Vagina (tissue), 2 donors: ENCODE measurements at places on chromosomes 4 and X.

- no peak for DNase-seq
These were observed 13.6 kb upstream of the TMEM156 start for GRCh38 chr4:39045827-39046221.

GRCh38 chrX:24085101-24085500, 30.3 kb downstream of the EIF2S3 start:
- DNase-seq = no peak

DNA sequence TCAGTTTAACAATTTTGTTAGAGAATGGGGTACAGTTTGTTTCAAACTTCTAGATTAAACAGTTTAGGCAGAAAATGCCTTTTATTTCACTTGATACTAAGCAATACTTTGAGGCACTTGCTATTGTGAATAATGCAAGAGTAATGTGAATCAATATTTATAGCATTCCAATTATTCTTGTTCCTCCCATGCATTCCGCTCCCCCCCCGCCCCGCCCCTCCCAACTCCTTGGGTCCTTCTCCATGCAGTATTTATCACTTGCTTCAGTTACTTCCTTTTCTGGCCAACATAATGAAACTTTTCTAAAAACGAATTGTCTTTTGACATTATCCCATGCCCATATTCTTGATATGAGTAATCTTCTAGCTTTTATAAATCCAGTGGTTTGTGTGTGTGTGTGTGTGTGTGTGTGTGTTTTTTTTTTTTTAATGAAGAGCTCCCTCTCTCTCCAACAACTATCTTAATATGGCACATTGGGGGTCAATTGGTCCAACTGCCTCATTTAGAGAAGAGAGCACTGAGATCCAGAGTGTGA, 1.6 kb downstream of the BANK1 start:
- no peak for DNase-seq

- DNase-seq = no peak
These were observed 299.3 kb downstream of the CFAP47 start for GRCh38 chrX:36218801-36219200.

- DNase-seq = no peak
These were observed 26.4 kb downstream of the MOSPD2 start for GRCh38 chrX:14899607-14900006.

DNA sequence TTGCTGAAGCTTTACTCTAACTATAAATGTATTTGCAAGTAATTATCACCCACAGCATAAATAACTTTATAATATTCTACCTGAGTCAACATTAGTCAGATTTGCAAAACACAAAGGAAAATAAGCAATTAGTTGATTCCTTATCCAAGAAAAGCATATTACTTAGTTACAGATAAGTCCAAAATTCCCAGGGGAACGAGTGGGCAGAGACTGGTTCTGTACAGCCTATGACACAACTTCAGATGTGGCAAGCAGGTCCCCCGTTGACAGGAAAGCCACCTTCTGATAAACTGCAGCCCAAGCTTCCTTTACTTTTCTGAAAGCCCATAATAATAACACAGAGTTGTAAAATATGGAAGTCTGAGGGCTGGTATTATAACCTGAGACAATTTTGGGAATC, 62.4 kb upstream of the NDP start:
- DNase-seq = no peak

GRCh38 chr4:52585379-52585778, 73.7 kb downstream of the USP46 start:
- no peak for DNase-seq
